WTC11 (cell line): ENCODE measurements at places on chromosomes 6 and 20. TPM values are rescaled to one million over a fixed set of nuclear protein-coding genes. Genes with fewer than 3 reads are reported as not detected.

FAM50B gene
- 2.1 to 3.6 TPM (median 3.3 TPM) in 3 replicates for total RNA-seq

DNA sequence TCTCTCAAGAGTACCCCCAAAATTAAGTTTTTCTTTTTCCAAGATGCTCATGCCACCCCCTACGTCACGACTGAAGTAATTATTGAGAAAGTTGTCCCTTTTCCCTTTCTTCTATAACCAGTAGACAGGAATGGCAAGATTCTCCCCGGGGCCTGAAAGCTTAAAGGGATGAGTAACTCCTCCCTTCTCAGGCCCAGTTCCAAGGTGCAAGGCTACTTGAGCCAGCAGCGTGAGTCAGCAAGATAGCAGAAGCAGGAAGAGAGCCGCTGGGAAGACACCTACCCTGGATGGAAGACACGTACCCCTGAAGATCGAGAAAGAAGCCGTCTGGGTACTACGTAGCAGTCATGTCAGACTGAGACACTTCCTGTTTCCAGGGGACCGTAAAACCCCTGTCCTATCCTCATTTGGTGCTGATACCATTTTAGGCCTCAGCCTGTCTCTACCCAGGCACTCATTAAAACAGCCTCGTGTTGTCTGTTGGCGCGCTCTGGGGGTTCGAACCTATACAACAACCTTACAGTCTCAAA, 241.0 kb downstream of the ADGRG6 start:
- no peaks in the 10 kb centered on the region for H3K27me3 ChIP-seq
- no peak for DNase-seq
- no peaks in the 10 kb centered on the region for H3K36me3 ChIP-seq
- no peaks in the 10 kb centered on the region for H3K4me1 ChIP-seq

DNA sequence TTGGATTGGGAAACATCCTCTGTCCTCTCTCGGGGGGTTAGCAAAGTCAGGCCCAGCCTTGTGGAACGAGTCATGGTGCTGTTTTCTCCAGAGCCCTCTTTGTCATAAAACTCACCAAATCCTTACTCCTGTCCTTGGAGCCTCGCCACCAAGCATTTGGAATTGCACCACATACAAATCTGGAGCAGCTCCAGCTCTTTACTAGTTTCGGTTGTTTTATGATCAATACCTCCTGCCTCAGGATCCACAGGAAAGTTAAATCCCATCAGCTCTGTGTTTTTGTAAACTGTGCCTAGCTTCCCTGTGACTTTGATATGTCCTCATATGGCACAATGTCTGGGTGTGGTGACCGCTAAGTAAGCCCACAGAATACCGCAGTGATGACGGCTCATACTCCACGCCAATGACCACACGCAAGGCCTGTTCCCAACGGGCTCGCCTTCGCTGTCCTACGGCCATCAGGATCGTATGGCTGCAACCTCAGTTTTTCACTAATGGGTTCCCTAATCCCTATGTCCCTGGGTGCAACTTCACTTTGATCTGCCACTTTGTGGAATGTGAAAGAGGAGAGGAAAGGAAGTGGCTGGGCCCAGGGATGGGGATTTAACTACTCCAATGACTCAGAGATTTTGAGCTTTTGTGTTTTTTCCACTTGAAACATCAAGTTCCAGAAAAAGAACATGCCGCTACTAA, 111.3 kb upstream of the FOXQ1 start:
- no peak for DNase-seq
- H3K27me3 ChIP-seq, result peaks cover 34% of the 10 kb centered on the region
- H3K36me3 ChIP-seq, result peaks cover 2% of the 10 kb centered on the region; the same call in 1 of the 2 replicates
- H3K4me1 ChIP-seq, result peaks cover 28% of the 10 kb centered on the region
- H3K27ac ChIP-seq, result no peak overlapping the region

DNA sequence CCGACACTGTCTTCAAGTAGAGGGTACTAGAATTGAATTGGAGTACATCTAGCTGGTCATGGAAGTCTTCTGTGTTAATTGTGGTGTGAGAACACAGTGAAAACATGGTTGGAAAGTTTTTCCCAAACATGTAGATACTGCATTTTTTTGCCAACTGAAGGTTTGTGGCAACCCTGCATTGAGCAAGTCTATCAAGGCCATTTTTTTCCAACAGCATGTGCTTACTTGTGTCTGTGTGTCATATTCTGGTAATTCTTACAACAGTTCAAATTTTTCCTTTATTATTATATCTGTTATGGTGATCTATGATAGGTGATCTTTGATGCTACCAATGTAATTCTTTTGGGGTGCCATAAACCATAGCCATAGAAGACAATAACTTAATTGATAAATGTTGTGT, 147.0 kb downstream of the MYB start:
- no peaks in the 10 kb centered on the region for H3K36me3 ChIP-seq
- peaks cover 4% of the 10 kb centered on the region for H3K4me1 ChIP-seq
- no peak overlapping the region for H3K4me3 ChIP-seq
- H3K27me3 ChIP-seq, result no peaks in the 10 kb centered on the region
- DNase-seq, result no peak
- no peak overlapping the region for H3K27ac ChIP-seq
